Hematopoietic multipotent progenitor cell treated with erythropoietin and hydrocortisone succinate and interleukin-3 and kit ligand, for 15 days (in vitro differentiated cells): ENCODE measurements at places on chromosomes 3 and 15.
A peak's percentile ranks its signal among the peaks of the same experiment; 100 is the strongest.

DNA sequence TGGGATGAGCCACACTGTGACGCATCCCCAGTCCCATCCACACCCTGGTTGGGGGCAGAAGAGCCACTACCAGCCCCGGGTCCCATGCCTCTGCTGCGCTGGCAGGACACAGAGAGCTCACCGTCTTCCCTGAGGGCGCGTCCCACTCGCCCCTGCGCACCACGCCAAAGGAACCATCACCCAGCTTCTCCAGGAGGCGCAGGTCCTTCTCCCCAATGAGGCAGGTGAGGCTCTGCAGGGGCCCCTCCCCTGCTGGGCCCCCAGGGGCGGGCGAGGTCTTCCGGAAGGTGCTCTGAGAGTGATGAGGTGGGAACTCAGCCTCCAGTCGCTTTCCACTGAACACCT lies 23.7 kb downstream of the TNK2 start:
- DNase-seq = no peak

DNA sequence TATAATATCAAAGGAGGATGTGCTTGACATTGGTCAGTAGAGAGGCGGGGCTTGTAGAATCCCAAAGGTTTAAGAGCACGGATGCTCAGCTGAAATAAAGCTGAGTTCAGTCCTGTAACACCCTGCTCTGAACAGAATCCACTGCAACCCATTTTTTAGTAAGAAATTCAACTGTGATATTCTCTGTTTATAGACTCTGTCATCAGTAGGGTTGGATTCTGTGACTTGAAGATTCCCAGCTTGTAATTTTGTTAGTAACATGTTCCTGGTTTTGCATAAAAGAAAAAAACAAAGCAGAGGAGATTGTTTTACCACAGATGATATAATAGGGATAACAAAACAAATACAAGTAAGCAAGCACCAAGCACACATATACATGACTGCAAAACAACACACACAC lies 324.6 kb upstream of the NR2F2 start:
- no peak for DNase-seq

- DNase-seq = peak; percentile 95
These were observed at the start of gene MAPK6 for GRCh38 chr15:52018693-52019393. Gene MAPK6, plus strand, starts transcription at chr15:52019219. Its CDS starts 27,242 bp downstream, at chr15:52046461.

DNA sequence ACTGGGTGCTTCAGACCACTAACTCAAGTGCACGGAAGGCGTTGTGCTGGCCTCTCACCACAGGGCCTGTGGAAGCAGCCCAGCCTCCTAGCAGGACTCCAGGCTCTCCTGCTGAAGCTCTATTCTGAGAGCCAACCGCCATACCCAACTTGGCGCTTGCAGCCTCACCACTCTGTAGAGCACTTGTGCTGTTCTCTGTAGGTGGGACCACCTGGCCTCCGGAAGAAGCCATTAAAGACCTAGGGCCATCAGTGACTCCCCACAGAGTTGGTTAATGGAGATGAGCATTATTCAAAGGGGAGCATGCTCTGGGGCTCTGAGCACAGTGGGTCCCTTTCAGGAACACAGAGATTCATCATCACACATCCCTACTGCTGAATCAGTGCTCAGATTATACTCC lies 50.9 kb downstream of the C3orf85 start:
- no peak for DNase-seq

GRCh38 chr3:172629470-172629869 lies 81.4 kb downstream of the NCEH1 start:
- DNase-seq = no peak

DNA sequence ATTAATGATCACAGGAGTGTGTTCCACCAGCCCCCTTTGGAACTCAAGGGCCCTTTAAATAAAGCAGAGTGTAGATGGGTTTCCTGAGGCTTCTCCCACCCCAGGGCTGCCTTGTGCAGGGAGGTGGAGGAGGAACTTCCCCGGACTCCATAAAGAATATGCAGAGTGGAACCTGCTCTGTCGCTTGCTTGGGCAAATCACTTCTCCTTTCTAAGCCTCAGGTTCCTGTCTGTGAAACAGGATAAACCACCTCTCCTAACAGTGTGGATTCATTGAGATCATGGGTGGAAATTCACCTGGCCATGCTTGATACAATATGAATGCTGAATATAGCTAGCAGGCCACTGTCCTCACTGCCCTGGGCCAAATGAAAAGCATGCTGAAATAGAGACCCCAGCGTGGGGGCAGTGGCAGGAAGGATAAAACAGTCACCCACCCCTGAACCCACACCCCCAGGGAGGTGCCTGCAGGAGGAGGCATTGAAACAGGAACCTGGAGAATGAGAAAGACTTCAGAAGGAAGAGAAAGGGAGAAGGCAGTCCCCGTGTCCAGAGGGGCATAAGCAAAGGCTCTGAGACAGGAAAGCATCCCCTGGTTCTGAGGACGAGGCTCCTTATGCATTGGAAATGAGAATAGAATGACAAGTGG lies 41.1 kb upstream of the CHRNB4 start:
- DNase-seq = no peak

- DNase-seq = no peak
These were observed 51.6 kb upstream of the ALCAM start for GRCh38 chr3:105315144-105315543.

GRCh38 chr3:184388164-184388935 lies 8.5 kb downstream of the CHRD start:
- no peak for DNase-seq

DNA sequence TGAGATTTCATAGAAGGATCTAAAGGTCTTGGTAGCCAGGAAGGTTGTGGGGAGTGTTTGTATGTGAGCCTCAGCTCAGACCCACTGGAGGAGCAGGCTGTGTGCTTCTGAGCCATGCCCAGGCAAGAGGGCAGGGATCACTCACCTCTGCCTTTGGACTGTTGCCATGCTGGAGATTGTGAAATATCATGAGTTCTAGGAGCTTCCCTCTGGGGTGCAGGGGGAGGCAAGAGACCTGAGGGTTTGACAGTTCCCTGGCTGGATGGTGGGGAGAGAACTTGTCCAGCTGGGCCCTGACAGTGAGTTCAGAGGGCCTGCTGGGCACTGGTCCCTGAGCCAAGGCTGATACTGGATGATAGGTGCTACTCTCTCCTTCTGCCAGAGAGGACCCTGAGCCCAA lies 6.0 kb downstream of the SLC6A1 start:
- DNase-seq = no peak

- DNase-seq = no peak
These were observed 51.1 kb downstream of the CGNL1 start for GRCh38 chr15:57427367-57427821.

GRCh38 chr3:188064831-188065493 lies 89.0 kb upstream of the LPP start:
- no peak for DNase-seq

GRCh38 chr3:62749130-62749529 lies 126.1 kb downstream of the CADPS start:
- DNase-seq = no peak

- no peak for DNase-seq
These were observed 265.4 kb upstream of the HES1 start for GRCh38 chr3:193870376-193871219.

GRCh38 chr3:8777201-8777977 lies 8.0 kb upstream of the OXTR start:
- DNase-seq = no peak

- no peak for DNase-seq
These were observed 366.5 kb upstream of the TBL1XR1 start for GRCh38 chr3:177563792-177564191.

- DNase-seq = no peak
These were observed 37.2 kb upstream of the CLSTN2 start for GRCh38 chr3:139897759-139898158.

- no peak for DNase-seq
These were observed 7.3 kb upstream of the CFAP91 start for GRCh38 chr3:119695480-119695879.

DNA sequence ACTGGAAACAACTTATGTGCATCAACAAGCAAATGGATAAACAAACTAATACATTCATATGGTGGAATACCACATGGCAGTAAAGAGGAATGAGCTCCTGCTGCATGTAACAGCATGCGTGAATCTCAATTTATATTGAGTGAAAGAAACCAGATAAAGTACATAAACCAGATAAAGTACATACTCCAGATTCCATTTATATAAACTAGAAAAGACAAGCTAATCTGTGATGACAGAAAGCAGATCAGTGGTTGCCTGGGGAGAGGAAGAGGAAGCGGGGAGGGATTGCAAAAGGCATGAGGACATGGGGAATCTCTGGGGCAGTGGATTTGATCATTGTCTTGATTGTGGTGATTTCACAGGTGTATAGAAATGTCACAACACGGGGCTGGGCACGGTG lies 34.2 kb downstream of the LIMD1 start:
- no peak for DNase-seq

DNA sequence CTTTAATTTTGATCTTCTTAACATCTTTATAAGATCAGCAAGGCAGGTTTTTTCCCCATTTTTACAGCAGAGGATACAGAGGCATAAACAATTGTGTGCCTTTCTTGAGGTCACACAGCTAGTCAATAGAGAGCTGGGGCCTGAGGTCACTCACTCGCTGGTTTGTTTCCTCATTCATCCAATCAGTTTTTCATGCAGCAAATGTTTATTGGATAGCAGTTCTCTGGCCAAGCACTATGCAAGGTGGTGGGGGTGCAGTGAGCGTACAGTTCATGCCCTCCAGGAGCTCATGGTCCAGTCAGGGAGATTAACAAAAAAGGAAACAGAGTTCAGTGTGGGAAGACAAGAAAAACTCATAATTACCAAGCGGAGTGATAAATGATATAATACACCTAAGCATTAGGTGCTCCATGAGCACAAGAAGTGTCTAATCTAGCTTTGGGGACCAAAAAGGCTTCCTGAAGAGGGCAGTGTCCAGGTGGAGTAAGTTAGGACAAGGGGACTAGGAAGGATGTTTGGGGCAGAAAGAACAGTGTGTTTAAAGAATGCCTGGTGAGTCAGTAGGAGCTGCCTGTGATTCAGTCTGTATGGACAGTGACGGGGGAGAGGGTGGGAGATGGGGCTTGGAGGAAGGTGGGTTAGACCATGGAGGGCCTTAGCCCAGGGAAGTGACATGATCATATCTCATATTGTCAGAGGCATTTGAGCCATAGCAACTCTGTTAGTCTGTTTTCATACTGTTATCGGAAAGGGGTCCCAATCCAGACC lies 29.3 kb downstream of the MAP2K5 start:
- no peak for DNase-seq

DNA sequence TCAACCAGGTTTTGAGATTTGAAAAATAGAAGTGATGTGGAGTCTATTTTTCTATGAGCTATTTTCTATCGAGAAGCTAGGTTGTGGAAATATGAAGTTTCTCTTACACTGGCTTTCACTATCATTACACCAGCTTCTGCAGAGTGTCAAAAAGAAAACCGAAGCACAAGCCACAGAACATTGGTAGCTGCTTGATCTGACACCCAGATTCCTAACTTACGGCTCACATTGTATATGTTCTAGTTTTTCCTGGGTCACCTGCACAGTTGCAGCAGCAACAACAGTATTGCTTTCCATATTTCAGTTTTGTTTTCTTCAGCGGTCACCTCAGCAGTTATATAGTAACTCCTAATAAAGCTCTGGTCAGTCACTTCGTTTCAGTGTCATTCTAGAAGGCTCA lies 790.1 kb downstream of the PLOD2 start:
- no peak for DNase-seq

- DNase-seq = no peak
These were observed 392.8 kb downstream of the TIGIT start for GRCh38 chr3:114686621-114687020.

DNA sequence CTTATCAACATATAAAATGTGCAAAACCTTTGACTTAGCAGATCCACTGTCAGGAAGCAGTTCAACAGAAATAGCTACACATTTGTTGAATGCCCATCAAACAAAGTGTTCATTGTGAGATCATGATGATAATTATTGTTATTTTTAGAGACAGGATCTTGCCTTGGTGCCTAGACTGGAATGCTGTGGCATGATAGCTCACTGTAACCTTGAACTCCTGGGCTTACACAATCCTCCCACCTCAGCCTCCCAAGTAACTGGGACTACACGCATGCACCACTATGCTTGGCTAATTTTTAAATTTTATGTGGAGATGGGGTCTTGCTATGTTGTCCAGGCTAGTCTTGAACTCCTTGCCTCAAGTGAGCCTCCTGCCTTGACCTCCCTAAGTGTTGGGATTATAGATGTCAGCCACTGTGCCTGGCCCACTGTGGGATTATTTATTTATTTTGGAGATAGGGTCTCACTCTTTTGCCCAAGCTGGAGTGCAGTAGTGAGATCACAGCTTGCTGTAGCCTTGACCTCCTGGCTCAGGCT lies 8.8 kb downstream of the MAP2K5 start:
- no peak for DNase-seq

DNA sequence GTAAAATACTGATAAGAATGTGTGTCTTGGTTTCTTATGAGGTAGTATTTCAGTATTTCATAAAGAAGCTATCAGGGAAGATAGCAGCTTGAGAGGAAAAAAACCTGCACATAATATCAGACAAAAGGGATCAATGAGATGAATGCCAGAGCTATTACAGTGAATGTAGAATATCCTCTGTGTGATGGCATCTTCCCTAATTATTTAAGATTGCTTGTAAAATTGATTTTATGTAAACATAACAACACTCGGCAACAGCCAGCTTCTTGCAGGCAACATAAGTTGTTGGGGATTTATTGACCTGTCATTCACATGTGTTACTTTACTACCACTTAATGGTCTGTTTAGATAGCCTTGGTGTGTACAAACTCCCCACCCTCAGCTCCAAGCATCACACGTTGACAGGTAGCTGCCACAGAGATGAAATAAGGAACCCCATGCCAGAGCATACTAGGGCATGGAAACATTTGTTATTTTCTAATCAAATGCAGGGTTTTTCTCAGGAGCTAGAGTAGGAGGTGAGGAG lies 49.2 kb upstream of the RARB start:
- DNase-seq = no peak

GRCh38 chr3:98821063-98821462 lies 57.9 kb downstream of the ST3GAL6 start:
- DNase-seq = no peak

DNA sequence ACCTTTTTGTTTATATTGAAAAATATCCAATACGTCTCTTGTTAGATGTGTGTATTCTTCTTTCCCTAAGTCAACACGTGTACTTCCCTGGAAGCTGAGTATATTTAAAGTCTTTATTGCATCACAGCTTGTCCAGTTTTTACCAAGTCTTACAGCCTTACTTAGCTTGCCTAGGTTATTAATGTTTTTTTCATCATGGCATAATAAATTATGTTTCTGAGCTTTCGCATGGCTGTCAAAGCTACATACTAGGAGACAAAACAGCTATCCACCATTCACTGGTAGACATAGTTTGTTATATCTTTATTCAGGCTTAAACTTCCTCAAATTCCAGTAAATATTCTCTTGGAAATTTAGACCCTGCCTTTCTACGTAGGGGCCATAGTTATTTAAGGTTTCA lies 224.2 kb downstream of the BCHE start:
- no peak for DNase-seq

GRCh38 chr3:183508821-183509220 lies 46.7 kb downstream of the KLHL6 start:
- DNase-seq = no peak

DNA sequence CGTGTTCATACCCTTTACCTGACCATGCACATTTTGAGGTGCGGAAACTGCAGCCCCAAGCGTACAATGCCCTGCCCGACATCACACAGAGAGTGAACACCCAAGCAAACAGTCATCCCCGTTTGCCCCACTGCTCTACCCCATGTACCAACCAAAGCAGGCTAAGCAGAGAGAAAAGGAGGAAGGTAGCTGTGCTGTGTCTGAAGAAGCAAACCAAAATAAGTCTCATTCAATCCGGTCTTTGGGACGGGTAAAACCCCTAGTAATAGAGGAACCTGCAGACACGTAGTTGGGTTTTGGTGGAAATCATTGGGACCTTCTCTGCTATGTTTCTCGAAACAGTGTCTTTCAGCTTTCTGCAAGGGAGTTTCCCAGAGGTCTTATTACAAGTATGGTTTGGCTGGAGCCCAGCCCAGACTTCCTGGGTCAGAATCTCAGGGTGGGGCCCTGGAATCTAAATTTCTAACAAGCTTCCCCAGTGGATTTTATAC lies 164.6 kb upstream of the HES1 start:
- DNase-seq = no peak
